Left ventricle myocardium inferior (tissue), 1 donor: ENCODE measurements at places on chromosomes 5 and 9.
A peak's percentile ranks its signal among the peaks of the same experiment; 100 is the strongest.

DNA sequence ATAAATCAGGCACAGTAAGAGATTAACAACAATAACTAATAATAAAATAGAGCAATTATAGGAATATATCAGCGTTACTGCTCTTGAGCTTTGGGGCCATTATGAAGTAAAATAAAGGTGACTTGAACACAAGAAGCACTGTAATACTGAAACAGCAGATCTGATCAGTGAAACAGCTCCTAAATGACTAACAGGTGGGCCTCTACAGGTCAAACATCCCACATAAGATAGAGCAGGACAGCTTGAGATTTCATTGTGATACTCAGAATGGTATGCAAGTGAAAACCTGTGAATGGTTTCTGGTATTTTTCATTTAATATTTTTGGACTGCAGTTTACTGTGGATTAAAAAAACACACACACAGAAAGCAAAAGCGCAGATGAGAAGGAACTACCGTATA, 24.0 kb upstream of the MAP3K1 start:
- no peak overlapping the region for H3K4me3 ChIP-seq
- H3K4me1 ChIP-seq = no peaks in the 10 kb centered on the region
- no peak overlapping the region for H3K27ac ChIP-seq
- no peak for DNase-seq
- no peaks in the 10 kb centered on the region for H3K27me3 ChIP-seq

- no peak for DNase-seq
- H3K27ac ChIP-seq = no peak overlapping the region
- no peak overlapping the region for H3K4me3 ChIP-seq
- H3K4me1 ChIP-seq = no peaks in the 10 kb centered on the region
- H3K27me3 ChIP-seq = no peaks in the 10 kb centered on the region
These were observed 206.1 kb downstream of the PRELID2 start for GRCh38 chr5:145629047-145629446.

DNA sequence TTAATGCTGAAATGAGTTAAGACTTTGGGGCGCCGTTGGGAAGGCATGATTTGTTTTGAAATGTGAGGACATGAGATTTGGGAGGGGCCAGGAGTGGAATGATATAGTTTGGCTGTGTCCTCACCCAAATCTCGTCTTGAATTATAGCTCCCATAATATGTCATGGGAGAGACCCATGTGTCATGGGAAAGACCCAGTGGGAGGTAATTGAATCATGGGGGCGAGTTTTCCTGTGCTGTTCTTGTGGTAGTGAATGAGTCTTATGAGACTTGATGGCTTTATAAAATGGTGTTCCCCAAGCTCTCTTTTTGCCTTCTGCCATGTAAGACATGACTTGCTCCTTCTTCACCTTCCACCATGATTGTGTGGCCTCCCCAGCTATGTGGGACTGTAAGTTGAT, 5.1 kb downstream of the SLC25A48 start:
- peaks cover 92% of the 10 kb centered on the region for H3K27me3 ChIP-seq
- H3K4me1 ChIP-seq = peaks cover 7% of the 10 kb centered on the region
- H3K4me3 ChIP-seq = no peak overlapping the region

DNA sequence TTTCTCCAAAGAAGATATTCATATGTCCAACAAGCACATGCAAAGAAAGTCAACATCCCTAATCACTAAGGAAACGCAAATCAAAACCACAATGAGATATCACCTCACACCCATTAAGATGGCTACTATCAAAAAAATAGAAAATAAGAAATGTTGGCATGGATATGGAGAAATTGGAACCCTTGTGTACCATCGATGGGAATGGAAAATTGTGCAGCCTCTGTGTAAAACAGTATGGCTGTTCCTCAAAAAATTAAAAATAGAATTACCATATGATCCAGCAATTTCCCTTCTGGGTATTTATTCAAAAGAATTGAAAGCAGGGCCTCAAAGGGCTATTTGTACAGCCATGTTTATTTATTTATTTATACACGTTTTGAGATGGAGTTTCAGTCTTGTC, 43.0 kb upstream of the HRH2 start:
- no peak for DNase-seq
- H3K27ac ChIP-seq = no peak overlapping the region
- no peaks in the 10 kb centered on the region for H3K36me3 ChIP-seq
- peaks cover 6% of the 10 kb centered on the region for H3K4me1 ChIP-seq
- no peak overlapping the region for H3K4me3 ChIP-seq

DNA sequence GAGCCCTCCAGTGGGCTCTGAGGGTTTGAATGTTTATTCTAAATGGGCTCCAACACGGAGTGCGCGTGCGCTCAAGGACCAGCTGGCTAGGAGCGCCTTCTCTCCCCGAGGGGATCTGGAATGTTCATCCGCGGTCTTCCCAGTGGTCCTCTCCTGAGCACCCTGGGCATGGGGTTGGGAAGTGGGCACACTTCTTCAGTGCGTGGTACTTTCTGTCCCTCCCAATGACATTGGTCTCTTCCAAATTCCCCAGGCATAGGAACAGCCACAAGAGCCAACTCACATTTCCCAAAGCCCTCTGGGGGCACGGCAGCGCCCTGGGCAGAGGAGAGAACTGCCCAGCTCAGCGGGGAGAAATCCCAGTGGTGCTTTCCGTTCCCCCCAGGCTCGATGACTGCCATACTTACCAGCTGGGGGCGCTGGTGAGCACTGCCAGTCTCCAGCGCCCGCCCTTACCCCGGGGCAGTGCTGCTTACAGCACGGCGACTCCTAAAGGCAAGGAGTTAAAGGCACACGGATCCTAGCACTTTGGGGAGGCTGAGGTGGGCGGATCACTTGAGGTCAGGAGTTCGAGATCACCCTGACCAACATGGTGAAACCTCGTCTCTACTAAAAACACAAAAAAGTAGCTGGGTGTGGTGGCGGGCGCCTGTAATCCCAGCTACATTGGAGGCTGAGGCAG, 29.9 kb upstream of the OBP2B start:
- peaks cover 41% of the 10 kb centered on the region for H3K4me1 ChIP-seq
- H3K4me3 ChIP-seq = peak overlapping the region; percentile 65
- no peaks in the 10 kb centered on the region for H3K36me3 ChIP-seq

GRCh38 chr9:36007316-36007708, 29.4 kb upstream of the RECK start:
- no peak overlapping the region for H3K27ac ChIP-seq
- H3K4me3 ChIP-seq = no peak overlapping the region
- no peaks in the 10 kb centered on the region for H3K27me3 ChIP-seq
- H3K4me1 ChIP-seq = peaks cover 7% of the 10 kb centered on the region
- no peak for DNase-seq

GRCh38 chr5:151251001-151251551, 1.9 kb upstream of the GM2A start:
- no peak overlapping the region for H3K27ac ChIP-seq
- H3K36me3 ChIP-seq = no peaks in the 10 kb centered on the region
- no peaks in the 10 kb centered on the region for H3K27me3 ChIP-seq
- H3K4me1 ChIP-seq = peaks cover 37% of the 10 kb centered on the region

- H3K36me3 ChIP-seq = no peaks in the 10 kb centered on the region
- H3K4me1 ChIP-seq = no peaks in the 10 kb centered on the region
- H3K27me3 ChIP-seq = no peaks in the 10 kb centered on the region
- H3K27ac ChIP-seq = no peak overlapping the region
- no peak for DNase-seq
These were observed 150.3 kb downstream of the CDH18 start for GRCh38 chr5:19837536-19838174.

- peaks cover 24% of the 10 kb centered on the region for H3K4me1 ChIP-seq
- peaks cover 49% of the 10 kb centered on the region for H3K36me3 ChIP-seq
- no peak overlapping the region for H3K27ac ChIP-seq
- no peak for DNase-seq
- H3K27me3 ChIP-seq = no peaks in the 10 kb centered on the region
These were observed 40.1 kb downstream of the EFCAB9 start for GRCh38 chr5:172234031-172234430.

- no peak overlapping the region for H3K27ac ChIP-seq
- no peaks in the 10 kb centered on the region for H3K36me3 ChIP-seq
- no peak for DNase-seq
- no peak overlapping the region for H3K4me3 ChIP-seq
- H3K4me1 ChIP-seq = no peaks in the 10 kb centered on the region
These were observed 292.6 kb downstream of the MCTP1 start for GRCh38 chr5:94992325-94992724.

DNA sequence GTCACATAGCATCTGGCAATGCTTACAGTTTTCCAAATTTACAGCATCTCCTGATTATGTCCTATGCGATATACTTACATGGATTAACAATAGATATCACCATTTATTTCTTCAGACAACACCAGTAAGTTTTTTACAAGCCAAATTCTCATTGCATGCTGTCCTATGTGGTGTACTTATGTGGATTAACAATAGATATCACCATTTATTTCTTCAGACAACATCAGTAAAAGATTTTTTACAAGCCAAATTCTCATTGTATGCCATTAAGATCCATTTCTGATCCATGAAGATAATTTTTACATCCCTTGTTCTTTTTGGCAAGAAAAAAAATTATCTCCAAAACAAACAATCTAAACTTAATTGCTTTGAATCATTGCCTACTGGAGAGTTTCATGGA, 340.9 kb downstream of the KCNN2 start:
- no peak overlapping the region for H3K27ac ChIP-seq
- H3K27me3 ChIP-seq = no peaks in the 10 kb centered on the region
- no peaks in the 10 kb centered on the region for H3K36me3 ChIP-seq
- H3K4me1 ChIP-seq = no peaks in the 10 kb centered on the region
- no peak for DNase-seq

- H3K36me3 ChIP-seq = no peaks in the 10 kb centered on the region
- H3K27me3 ChIP-seq = peaks cover 12% of the 10 kb centered on the region
- DNase-seq = no peak
- H3K27ac ChIP-seq = no peak overlapping the region
- peaks cover 6% of the 10 kb centered on the region for H3K4me1 ChIP-seq
These were observed 214.2 kb downstream of the FSTL4 start for GRCh38 chr5:133397990-133398645.

GRCh38 chr9:110521206-110521605, 58.3 kb downstream of the SVEP1 start:
- no peak overlapping the region for H3K4me3 ChIP-seq
- peak overlapping the region; percentile 6 for H3K27ac ChIP-seq
- H3K27me3 ChIP-seq = no peaks in the 10 kb centered on the region
- no peak for DNase-seq

- H3K4me1 ChIP-seq = no peaks in the 10 kb centered on the region
- H3K4me3 ChIP-seq = no peak overlapping the region
- no peak for DNase-seq
- peaks cover 3% of the 10 kb centered on the region for H3K27me3 ChIP-seq
- H3K36me3 ChIP-seq = no peaks in the 10 kb centered on the region
- H3K27ac ChIP-seq = no peak overlapping the region
These were observed 780.1 kb upstream of the DMAC1 start for GRCh38 chr9:8579661-8580060.
